ENCODE measurements at places on chromosomes 2 and 18. TPM values are rescaled to one million over a fixed set of nuclear protein-coding genes. Genes with fewer than 3 reads are reported as not detected.

The GPC1 gene
- total RNA-seq, result 2.1 TPM

The ST8SIA3 gene
- not detected for total RNA-seq

The FTCDNL1 gene
- 0.77 TPM for total RNA-seq

The RAMP1 gene
- 0.61 TPM for total RNA-seq

The OR6B2 gene
- total RNA-seq, result not detected

The RNF152 gene
- total RNA-seq, result 0.73 TPM

The TOGARAM2 gene
- 5.2 TPM for total RNA-seq

The ASB18 gene
- total RNA-seq, result not detected

The ADCYAP1 gene
- total RNA-seq, result not detected

The CABYR gene
- 0.25 TPM for total RNA-seq

The PLGLB1 gene
- 3.3 TPM for total RNA-seq

The C1GALT1C1L gene
- not detected for total RNA-seq

The NR4A2 gene
- 226 TPM for total RNA-seq

The CCBE1 gene
- not detected for total RNA-seq

The IL37 gene
- total RNA-seq, result not detected

The ATP8B1 gene
- not detected for total RNA-seq

The MRPL44 gene
- 22.4 TPM for total RNA-seq

The EMILIN2 gene
- 3.3 TPM for total RNA-seq

The GCKR gene
- total RNA-seq, result not detected

The WDR54 gene
- 46.8 TPM for total RNA-seq

The DNER gene
- 0.07 TPM for total RNA-seq

The RGPD8 gene
- 61.4 TPM for total RNA-seq

The SKA1 gene
- total RNA-seq, result 1.4 TPM

The CNNM4 gene
- total RNA-seq, result 5.3 TPM

The MOGAT1 gene
- total RNA-seq, result not detected

The POTEI gene
- total RNA-seq, result not detected

The NCKAP5 gene
- total RNA-seq, result not detected

The YWHAQ gene
- total RNA-seq, result 139 TPM

The ANKRD62 gene
- total RNA-seq, result not detected

The EFHD1 gene
- 0.93 TPM for total RNA-seq

The IL1A gene
- not detected for total RNA-seq

The UPP2 gene
- not detected for total RNA-seq

Measured in T-cell (primary cell).